NCI-H510A treated with DMSO at 0.1 percent for 48 hours (cell line): ENCODE measurements at places on chromosomes 6 and 20.

GRCh38 chr20:23200914-23201313 is 114.8 kb upstream of the CD93 start:
- peak; percentile 46 for DNase-seq

DNA sequence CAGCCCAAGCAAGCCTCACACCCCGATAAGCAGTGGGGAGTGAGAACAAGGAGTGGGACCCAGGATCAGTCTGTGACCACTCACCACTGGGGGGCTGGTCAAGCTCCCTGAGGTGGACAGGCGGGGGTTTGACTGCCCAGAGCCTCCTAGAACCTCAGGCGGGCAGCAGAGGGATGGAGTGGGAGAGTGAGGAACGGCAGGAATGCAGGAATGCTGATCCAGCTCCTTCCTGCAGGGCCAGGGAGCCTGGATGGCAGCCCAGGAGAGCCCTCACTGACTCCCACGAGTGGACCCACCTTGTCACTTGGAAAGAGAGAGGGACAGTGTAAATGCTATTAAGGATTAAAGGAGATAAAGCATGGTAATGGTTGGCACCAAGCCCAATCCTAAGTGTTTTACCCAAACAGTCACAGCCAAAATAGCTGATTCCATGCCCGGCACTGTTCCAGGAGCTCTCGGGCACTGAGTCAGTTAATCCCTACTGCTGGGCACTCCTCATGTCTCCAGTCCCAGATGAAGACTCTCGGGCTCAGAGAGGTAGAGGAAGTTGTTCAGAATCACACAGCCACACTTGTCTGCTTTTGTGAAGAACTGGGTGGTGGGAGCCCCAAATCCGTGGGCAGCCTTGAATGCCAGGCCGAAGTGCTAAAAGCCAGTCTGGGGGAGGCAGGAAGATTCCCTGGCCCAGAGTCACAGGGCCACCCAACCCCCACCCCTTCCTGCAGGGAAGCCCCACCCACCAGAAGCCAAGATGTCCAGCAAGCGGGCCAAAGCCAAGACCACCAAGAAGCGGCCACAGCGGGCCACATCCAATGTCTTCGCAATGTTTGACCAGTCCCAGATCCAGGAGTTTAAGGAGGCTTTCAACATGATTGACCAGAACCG is 3.1 kb downstream of the MYL9 start:
- no peak for DNase-seq

DNA sequence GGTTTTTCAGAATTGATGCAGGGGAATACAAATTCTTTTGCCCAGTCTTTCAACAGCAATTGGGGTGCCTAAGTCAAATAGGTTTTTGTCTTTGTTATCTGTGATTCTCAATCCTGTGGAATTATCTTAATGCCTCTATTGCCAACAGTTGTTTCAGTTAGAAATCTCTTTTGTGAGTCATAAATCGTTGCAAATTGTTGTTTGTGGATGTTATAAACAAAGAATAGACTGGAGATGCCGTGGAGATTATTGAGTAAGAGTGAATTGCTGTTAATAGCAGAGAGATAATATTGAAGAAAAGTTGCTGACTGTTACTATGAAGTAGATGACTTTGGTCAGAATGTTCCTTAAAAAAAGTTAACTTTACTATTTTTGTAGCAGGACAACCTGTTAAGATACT is 63.7 kb upstream of the POPDC3 start:
- no peak for DNase-seq

- DNase-seq = no peak
These were observed 41.6 kb upstream of the NOX3 start for GRCh38 chr6:155497273-155497672.

- DNase-seq = peak; percentile 95
These were observed 454.9 kb downstream of the BTBD3 start for GRCh38 chr20:12372557-12372956.

DNA sequence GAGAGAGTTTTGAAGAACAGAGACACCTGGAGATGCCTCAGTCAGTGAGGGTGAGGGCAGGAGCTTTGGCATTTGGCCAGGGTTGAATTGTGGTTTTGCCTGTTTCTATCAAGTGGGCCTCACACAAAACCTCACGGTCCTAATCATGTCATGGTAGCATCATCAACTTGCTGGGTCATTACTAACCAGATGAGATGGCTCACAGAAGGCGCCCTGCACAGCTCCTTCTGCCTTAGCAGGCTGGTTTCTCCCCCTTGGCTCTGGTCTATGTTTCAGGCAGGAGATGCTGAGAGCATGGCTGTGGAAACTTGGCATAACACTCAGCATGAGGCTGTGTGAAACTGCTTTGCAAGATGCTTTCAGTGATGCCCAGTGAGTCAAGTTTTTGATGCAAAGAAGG is 99.3 kb downstream of the LRRC1 start:
- DNase-seq = peak; percentile 98

DNA sequence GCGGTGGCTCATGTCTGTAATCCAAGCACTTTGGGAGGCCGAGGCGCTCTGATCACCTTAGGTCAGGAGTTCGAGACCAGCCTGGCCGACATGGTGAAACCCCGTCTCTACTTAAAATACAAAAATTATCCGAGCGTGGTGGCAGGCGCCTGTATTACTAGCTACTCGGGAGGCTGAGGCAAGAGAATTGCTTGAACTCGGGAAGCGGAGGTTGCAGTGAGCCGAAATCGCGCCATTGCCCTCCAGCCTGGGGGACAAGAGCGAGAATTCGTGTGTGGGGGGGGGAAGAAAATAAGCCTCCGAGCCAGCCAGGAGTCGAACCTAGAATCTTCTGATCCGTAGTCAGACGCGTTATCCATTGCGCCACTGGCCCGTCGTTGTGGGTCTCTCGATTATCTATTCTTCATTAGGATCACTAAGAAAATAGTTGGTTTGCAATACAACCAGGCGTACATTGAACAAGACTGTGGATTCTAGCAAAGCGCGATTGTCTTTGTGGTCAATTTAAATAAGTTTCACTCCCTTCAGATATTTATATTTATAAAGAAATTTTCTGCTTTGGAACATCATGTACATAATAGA is 33.9 kb upstream of the PRSS16 start:
- peak; percentile 37 for DNase-seq

DNA sequence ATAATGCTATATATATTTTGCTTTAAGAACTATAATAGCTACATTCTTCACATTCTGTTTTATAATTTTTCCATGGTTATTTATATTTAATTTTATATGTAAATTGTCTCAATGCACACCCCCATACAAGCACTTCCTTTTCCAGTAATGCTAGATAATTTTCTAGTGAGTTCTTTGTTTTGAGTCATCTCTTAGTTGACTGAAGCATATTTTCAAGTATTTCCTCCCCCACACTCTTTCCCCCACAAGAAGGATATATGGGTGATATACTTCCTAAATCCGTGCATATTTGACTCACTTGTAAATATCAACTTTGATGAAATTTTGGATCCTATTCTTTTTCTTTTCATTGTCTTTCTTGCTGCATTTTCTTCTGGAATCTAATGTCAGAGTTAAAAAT is 82.1 kb upstream of the SRSF6 start:
- no peak for DNase-seq

- no peak for DNase-seq
These were observed 344.2 kb upstream of the SULF2 start for GRCh38 chr20:48129345-48129942.

DNA sequence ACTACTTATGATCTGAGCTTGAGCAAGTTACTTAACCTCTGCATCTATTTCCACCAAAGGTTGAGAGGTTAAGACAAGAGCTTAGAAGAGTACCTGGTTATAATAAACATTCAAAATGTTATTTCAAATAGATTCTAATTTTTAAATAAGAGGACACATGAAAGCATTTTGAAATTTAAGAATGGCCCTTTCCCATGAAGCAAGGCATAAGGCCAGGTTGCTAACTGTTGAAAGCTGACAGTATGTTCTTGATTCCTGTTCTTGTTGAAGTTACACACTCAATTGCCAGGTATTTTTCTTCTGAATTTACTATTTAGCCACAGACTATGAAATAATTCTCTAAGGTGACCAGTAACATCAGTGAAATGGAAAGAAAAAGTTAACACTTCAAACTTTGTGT is 14.5 kb downstream of the C6orf62 start:
- no peak for DNase-seq

DNA sequence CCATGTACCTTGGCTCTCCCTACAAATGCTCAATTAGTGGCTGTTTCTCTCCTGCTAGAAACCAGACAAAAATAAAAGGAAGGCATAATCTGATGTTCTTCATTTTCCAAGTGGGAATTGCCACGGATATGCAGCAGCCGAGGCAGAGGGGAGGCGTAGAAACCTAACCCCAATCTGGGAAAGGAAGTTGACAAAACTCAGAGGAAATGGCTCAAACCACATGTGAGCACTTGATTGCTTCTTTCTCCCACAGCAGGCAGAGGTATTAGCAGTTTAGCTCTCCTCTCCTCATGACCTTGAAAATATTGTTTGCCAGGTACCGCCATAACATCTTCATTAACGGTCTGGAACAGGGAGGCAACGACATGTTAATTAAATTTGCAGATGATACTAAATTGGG is 3.8 kb upstream of the MLN start:
- no peak for DNase-seq

DNA sequence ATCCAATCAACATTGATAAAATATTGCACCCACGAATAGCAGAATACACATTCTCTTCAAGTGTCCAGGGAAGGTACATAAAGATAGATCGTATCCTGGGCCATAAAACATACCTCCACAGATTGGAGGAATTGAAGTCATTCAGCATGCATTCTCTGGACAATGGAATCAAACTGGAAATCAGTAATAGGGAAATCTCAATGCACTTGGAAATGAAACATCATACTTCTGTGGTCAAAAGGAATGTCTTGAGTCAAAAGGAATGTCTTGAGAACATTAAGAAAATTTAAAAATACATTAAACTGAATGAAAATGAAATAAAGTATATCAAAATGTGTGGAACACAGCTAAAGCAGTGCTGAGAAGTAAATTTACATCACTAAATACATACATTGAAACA is 138.8 kb downstream of the TFAP2A start:
- DNase-seq = no peak

DNA sequence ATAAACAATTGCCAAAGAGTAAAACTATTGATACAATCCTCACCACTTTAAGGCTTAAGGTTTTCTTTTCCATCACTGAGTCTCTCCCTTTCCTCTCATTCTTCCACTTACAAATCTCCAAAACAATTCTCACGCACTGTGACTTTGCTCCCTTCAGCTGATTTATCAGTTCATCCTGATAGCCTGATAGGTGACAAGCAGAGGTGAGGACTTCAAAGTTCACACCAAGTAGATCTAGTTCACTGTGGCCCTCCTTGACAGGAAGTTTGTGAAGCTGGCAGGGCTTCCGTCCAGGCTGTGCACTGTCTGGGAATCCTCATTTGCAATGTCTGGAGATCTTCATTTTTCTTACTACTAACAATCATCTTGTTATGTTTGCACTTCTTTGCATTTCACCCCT is 35.2 kb upstream of the POU5F1 start:
- no peak for DNase-seq

GRCh38 chr6:43702534-43703440 is 15.2 kb upstream of the MRPS18A start:
- peak; percentile 95 for DNase-seq

- DNase-seq = no peak
These were observed 46.7 kb downstream of the PFDN4 start for GRCh38 chr20:54254596-54254995.

GRCh38 chr20:34883087-34883688 is 6.8 kb downstream of the ACSS2 start:
- DNase-seq = no peak

- DNase-seq = no peak
These were observed 55.3 kb upstream of the ADTRP start for GRCh38 chr6:11833626-11834592.

GRCh38 chr6:100850174-100850573 is 31.0 kb downstream of the ASCC3 start:
- no peak for DNase-seq

DNA sequence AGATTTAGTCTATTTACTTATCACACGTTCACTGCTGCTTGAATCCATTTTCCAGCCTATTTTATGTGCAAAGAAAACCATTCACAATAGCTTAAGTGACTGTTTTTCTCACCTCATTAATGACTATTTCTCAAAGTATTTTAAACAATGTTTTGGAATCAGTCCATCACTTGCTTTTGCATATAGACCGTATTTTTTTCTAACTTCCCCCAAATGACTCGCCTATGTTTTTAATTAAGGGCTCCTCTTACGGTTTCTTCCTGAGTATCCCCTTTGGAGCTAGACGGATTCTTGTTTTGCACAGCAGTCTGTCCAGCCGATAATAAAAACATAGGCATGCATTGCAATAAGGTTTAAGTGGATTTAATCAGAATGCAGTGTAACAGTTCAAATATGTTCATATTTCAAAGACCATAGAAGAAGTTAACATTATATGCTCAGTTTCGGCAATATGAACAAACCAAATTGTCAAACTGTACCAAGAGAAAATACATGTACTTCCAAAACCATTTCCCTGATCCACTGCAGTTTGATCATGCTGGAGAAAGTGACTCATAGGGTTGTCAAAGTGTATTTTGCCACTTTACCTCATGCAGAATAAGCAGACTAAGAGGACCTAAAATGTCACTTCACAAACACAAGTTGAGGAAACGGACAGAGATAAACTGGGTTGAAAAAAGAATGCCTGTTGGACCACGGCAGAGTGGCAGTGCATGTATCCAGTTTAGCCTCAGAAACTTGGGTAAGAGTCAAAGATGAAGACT is 66.4 kb downstream of the HMGN3 start:
- DNase-seq = no peak

DNA sequence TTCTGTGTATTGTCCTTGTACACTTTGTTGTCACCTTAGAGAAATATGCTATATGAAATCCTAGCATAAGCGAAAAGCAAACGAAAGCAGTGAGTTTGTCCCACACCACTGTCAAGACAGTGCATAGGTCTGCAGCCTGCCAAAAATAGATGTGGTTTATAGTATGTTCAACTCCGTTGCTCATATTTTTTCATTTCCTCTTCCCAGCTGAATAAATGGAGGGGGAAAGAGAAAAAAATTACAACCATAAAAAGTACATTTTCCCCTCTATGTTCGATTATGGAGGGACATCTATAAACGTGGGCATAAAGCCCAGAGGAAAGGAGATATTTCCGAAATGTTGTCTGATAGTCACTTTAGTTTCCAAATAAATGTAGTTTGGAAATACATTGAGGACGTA is 25.8 kb downstream of the PRL start:
- no peak for DNase-seq
